ENCODE measurements at places on chromosomes 1 and 21. TPM values are rescaled to one million over a fixed set of nuclear protein-coding genes. Genes with fewer than 3 reads are reported as not detected.

DNA sequence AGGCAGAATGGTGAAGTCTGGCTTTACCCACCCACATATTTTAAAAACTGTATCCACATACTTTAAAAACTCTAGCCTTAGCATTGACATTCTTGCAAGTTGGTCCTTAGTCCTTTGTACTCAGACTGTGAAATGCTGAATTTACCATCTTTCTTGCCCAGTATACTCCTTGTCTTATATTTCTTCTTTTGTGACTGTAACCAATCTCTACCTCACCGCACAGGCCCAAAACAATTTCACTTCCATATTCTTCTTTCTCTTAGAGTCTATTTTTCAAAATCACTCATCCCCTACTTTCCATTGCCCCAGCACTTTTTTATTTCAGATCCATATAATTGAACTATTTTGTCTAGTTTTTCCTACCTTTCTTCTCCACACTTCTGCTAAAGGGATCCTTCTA, 892.4 kb upstream of the B3GALT2 start:
- no peak for DNase-seq

DNA sequence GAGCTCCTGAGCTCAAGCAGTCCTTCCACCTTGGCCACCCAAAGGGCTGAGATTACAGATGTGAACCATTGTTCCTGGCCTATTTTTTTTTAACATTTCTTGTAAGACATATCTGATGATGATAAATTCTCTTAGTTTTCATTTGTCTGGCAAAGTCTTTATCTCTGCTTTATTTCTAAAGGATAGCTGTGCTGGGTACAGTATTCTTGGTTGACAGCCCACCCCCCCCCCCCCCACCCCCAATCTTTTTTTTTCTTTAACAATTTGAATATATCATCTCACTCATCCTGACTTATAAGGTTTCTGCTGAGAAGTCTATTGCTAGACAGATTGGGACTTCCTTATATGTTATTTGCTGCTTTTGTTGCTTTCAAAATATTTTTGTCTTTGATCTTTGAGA, 51.3 kb downstream of the PKN2 start:
- DNase-seq, result no peak

DNA sequence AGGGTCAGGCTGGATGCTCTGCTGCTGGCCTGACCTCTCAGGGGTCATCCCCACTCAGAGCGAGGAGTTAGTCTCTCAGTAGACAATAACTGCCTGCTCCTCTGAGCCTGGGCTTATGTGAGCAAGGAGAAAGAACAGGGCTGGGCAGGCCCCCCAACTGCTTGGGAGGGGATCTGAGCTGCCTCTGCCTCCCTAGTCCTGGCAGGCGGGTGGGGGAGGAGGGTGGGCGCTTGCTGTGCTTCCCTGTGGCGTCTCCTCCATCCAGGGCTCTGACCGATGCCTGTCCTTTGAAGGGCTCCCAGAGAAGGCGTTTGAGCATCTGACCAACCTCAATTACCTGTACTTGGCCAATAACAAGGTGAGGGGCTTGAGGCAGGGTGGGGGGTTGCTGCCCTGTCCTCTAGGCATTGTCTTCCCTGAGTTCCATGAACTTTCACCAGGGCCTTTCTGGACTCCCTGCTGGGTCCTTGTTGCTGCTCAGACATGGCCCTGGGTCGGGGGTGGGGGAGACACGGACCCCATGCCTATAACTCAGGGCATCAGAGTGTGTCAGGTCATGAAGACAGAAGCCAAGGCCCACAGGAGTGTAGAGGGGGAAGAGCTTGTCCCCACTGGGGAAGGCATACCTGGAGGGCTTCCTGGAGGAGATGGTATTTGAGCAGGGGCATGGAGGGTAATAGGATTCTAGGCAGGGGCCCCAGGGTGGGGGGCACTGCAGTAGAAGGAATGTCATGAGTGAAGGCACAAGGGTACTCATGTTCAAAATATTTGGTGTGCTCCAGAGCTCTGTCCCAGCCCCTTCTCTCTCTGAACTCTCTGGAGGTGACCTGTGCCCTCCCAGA, 12.5 kb downstream of the PODN start:
- DNase-seq, result no peak

GRCh38 chr21:40242586-40243265, 375.5 kb downstream of the PCP4 start:
- no peak for DNase-seq

GRCh38 chr1:214621236-214621635, 18.2 kb downstream of the CENPF start:
- no peak for DNase-seq

- DNase-seq, result no peak
These were observed 47.0 kb downstream of the C1orf198 start for GRCh38 chr1:230821346-230821745.

- DNase-seq, result no peak
These were observed 1.3 kb downstream of the ADAMTS1 start for GRCh38 chr21:26843933-26844257.

DNA sequence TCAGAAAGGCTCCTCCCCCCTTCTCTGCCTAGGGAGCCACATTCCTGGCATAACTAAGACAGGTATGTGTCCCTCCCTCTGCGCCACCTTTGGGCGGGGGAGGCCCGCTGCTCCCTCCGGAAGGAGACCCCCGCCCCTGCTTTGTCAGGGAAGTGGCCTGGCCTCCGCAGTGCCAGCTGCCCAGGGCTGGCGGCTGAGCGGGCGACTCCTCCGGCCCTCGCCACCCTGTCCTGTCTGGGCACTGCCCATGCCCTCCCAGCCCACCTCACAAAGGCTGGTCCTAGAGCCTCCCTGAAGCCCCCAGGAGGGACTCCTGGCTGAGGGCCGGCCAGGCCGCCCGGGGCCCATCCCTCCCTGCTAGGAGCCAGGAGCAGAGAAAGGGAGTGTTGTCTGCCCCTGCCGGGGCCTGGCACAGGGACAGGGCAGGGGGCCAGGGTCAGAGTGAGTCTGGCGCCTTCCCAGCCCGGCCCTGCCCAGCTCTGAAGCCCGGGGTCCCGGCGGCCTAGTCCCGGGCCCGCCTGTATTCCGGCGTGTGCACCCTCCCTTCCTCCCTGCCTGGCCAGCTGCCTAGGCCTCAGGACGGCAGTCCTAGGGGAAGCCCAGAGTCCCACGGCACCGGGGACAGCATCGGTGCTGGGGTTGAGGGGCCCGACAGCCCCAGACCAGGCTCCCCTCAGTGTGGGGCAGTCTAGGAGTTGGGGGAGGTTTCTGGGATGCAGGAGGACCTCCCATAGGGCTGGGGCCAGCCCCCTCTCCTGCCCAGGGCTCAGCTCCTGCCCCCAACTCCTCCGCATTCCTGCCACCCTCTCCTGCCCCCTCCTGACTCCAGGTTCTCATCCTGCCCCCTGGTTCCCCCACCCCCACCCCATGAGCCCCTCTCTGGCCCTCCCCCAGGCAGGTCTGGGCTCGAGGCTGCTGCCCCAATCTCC, 5.1 kb downstream of the AGRN start:
- no peak for DNase-seq

GRCh38 chr1:98331243-98331642, 330.3 kb upstream of the SNX7 start:
- no peak for DNase-seq

The SPATA46 gene
- total RNA-seq, result not detected
